ENCODE measurements at places on chromosomes 1 and 21.

DNA sequence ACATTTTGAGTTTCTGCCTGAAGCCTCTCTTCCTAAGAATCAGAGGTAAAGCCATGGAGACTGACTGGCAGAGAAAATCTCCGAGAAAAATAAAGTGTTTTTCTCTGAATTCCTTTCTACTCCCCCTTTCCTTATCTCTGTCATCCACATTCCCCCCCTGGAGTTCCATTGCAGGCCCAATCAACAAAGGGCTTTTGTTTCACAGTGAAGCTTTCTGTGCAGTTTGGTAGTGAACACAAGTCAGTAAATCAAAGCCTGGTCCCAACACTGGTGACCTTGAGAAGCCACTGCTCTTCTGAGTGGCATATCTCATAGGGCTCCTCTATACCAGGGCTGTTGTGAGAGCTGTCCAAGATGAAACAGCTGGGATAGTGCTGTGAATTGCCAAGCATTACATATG, 228.4 kb downstream of the SEC16B start:
- no peak for DNase-seq

- DNase-seq, result no peak
These were observed 48.5 kb upstream of the ACOT11 start for GRCh38 chr1:54499360-54500106.

GRCh38 chr1:33188572-33189275, 6.9 kb upstream of the TRIM62 start:
- no peak for DNase-seq

DNA sequence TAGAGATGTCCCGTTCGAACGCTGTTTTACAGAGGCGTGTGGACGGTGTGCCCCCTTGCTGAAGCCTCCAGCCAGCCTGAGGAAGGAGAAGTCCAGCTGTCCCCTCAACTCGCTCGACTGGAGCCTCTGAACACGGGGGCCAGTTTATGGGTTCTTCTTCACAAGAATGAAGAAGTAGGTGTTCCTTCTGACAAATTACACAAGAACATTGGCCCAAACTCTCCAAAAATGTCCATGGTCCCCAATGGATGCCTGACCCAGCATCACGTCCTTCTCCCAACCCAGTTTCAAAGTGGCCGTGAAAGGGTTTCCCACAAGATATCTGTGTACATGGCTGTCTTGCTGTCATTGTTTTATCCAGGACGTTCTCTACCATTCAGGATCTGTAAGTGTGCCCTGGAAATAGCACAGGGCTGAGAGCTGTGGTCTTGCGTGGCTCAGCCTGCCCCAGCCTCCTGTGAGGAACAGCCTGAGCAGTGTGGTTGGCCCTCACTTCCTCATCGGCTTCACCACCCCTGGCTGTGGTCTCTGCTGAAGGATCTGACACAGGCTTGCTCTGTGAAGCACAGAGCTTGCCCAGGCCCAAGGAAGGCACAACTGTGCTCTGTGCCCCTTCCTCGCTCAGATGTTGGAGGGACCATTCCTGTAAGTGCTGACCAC, 1.0 kb upstream of the S100B start:
- DNase-seq, result no peak

- no peak for DNase-seq
These were observed 52.4 kb downstream of the HNRNPR start for GRCh38 chr1:23291706-23292105.

DNA sequence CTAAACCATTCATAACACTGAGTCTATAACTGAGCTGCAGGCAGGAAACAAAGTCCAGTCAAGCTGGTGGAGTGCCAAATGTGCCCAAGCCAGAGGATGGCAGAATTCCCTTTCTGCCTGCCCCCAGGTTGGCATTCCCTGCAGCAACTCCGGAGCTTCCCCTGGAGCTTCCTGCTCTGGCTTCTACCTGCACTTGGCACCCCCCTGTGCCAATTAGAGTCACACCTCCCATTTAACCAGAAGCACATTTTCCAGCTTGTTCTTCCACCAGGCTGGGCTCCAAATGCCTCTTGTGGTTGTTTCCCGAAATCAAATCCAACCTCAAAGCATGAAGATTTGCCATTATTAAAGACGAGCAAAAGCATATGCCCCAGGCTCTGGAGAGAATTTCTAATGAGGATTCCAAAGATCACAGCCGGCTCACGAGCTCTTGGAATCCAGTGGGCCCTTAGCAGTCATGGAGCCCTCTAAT, 294.5 kb downstream of the RRAGC start:
- DNase-seq, result no peak

DNA sequence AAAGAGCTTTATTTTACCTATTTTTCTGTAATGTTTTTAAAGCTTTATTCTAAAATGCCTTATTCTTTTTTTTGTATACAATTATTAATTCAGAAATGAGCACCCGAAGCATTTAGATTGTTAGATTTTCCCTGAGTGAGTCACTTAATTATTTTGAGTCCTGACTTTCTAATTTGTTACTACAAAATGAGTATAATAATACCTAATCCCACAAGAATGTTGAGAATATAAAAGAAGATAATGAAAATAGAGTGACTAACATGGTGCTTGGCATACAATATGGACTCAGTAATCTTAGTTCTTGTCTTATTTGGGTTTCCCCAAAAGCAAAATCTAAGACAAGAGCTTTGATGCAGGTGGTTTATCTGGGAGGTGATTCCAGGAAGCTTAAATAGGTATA, 142.2 kb downstream of the LHX8 start:
- no peak for DNase-seq

DNA sequence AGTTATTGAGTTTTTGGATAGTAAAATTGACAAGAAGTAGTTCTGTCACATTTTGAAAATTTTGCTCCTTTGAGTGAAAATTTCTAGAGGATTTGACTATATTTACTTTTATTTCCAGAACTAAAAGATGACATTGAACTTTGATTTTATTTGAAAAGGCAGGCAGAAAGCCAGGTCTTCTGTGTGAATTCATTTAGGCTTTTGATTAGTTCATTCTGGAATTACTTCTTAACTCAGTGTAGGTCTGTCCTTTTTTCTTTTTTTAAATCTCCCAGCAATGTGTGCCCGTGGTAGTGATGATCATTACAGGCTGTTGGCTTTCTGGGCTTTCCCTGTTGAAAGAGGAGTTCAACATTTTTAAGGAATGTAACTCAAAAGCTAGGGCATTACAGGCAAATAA, 53.8 kb downstream of the MACO1 start:
- DNase-seq, result no peak

DNA sequence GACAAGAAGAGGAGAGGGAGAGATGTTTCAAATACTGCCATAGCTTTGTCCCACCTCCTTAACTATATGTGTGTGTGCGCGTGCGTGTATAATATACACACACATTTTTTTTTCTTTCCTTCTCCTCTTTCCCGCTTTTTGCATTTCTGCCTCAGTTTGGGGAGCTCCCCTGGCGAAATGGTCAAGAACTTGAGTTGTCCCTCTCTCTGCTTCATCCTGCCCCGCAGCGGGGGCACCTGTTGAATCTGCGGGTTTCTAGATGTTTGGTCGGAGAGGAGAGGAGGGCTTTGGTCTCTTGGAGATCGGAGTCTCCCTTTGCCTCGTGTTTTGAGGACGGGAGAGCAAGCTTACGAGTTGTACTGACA, 504 bp downstream of the SCCPDH start:
- no peak for DNase-seq

GRCh38 chr1:53075206-53075605, 13.2 kb downstream of the PODN start:
- no peak for DNase-seq

- no peak for DNase-seq
These were observed 55.9 kb downstream of the MRPS6 start for GRCh38 chr21:34129039-34129891.

DNA sequence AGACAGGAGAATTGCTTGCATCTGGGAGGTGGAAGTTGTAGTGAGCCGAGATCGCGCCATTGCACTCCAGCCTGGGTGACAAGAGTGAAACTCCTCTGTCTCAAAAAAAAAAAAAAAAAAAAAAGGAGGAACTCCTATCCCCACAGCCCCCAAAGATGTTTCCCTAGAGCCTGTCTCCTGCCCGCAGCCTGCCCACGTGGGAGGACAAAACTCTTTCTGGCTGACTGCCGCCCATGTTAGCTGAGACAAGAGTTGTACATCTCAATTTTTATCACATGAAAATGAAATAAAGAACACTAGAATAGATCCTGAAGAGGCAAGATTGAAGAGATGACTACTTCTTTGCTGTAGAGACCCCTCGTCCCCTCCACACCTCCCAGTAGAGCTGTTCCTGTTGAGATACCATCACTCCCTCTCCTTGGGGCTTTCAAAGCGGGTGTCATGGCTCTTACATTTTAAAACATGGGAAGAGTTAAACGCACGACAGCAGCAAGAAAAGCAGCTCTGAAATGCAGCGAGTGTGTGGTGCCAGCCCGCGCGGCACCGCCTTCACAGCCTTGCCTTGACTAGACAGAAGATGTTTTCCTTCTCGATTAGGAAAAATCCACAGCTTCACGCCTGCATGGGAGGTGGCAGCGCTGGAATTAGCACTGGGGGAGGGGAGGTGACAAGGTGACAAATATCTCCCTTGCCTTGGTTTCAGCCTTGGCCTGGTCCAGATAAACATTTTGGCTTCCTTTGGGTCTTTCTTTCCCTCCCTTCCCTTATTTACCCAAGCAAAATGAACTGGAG, 253.4 kb upstream of the CSF3R start:
- DNase-seq, result no peak

DNA sequence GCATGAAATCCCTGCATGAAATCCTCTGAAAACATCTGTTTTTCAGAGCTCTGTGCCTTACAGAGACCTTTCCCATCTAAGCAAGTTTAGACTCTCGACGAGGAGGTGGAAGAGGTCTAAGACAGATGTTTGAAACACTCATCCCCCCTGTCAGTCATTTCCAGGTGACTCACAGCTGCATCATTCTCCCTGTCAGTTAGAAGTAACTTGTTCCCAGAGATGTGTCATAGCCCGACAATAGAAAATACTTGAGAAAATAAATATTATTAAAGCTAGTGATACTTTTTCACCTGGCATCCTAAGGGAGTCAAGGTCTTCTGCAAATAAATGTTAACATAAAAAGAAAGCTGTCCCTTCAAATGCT, 41.6 kb upstream of the SEC16B start:
- DNase-seq, result no peak

- DNase-seq, result no peak
These were observed 67.6 kb downstream of the RASAL2 start for GRCh38 chr1:178161516-178161915.

GRCh38 chr1:98496256-98496995, 165.1 kb upstream of the SNX7 start:
- no peak for DNase-seq

GRCh38 chr1:239805851-239806772, 285.6 kb upstream of the FMN2 start:
- DNase-seq, result no peak

- DNase-seq, result no peak
These were observed 78.7 kb upstream of the ADAM30 start for GRCh38 chr1:119975006-119975405.

GRCh38 chr1:115302390-115302961, 35.6 kb downstream of the NGF start:
- DNase-seq, result no peak

GRCh38 chr1:63428815-63429214, 61.4 kb downstream of the ALG6 start:
- no peak for DNase-seq

- DNase-seq, result no peak
These were observed 163.0 kb downstream of the GRIK3 start for GRCh38 chr1:36871146-36871971.

GRCh38 chr1:232630047-232630893, at the start of gene SIPA1L2:
TSS of gene SIPA1L2 (minus strand) at chr1:232630133. CDS start at chr1:232515339, 114,794 bp downstream.
- DNase-seq, result peak; percentile 78

DNA sequence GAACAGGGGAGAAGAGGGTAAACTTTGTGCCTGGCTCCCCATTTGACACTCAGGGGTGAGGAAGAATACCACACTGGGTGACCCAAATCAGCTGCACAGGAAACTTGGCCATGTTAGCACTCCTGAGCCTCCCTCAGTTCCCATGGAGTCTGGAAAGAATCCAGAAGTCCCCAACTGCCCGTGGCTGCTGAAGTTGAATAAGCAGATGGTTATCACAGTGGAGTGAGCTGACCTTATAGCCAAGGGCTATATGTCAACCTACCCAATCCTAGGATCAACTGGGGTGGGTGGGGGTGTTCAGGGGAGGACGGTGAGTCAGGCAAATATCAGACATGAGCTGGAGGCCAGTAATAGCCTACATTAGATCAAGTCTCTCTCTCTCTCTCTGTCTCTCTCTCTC, 20.4 kb downstream of the KCNH1 start:
- DNase-seq, result no peak

DNA sequence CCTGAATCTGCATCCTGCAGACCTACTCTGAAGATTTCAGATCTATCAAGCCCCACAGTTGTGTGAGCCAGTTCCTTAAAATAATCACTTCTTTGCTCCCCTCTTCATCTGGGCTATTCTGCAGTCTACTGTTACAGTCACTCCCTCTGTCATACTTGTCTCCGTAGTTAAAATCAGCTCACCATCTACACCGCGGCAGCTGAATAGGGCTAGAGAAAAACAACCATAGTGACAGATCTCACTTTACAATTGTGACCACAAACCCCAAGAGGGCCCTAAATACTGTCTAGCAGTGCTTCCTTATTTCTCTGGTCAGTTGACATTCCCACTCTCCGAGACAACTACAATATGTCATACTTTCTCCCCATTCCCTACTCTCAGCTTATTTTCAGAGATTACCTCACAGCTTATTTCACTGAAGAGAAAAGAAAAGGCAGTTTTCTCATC, 12.9 kb downstream of the DESI2 start:
- no peak for DNase-seq

GRCh38 chr1:11045428-11046269, 1.4 kb downstream of the MASP2 start:
- DNase-seq, result no peak

GRCh38 chr1:52356818-52357355, 9.1 kb downstream of the CC2D1B start:
- no peak for DNase-seq

DNA sequence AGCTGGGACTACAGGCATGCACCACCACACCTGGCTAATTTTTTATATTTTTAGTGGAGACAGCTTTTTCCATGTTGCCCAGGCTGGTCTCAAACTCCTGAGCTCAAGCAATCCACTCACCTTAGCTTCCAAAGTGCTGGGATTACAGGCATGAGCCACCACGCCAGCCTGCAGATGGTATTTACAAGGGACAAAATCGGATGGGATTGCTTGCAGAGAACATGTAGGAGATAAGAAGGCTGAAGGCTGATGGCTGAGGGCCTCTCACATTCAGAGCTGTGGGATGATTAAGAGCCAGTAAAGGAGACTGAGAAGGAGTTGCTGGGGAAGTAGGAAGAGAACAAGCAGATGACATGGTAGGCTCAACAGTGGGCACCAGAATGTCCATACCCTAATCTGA, 24.0 kb upstream of the QSOX1 start:
- no peak for DNase-seq

DNA sequence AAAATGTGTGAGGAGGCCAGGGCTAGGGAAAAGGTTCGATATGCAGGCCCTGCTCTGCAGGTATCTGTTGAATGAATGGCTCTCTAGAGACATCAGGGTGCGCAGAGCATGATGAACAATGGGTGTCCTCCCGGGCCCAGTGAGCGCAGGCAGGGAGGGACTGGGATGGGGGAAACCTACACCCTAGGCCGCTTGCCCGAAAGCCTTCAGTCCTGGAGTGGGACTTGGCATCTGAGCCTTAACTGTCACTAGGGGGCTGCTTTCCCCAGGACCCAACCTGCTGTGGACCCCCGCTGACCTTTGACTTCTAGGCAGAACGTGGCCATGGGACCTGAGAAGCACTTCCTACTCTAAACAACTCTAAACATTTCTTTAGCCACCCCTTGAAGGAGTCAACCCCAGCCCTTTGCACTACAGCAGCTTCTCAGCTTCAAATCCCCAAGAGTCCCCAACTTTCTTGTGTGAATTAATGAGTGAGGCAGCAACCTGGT, 444 bp upstream of the MAP3K6 start:
- DNase-seq, result no peak
